ENCODE measurements at places on chromosomes 7 and 10. TPM values are rescaled to one million over a fixed set of nuclear protein-coding genes. Genes with fewer than 3 reads are reported as not detected.

The SPAM1 gene
- total RNA-seq: not detected

The ANXA8 gene
- 137 TPM for total RNA-seq

- DNase-seq: no peak
Measured at GRCh38 chr7:75963381-75963995, 30.9 kb downstream of the TMEM120A start.

The FXYD4 gene
- total RNA-seq: 13.8 TPM

GRCh38 chr10:103901299-103901698, 16.7 kb downstream of the STN1 start:
- DNase-seq: no peak

The FAM25C gene
- total RNA-seq: not detected
